ENCODE measurements at places on chromosomes 1 and 21.

- DNase-seq = no peak
Observed at GRCh38 chr1:57550092-57550491, 126.2 kb upstream of the DAB1 start.

DNA sequence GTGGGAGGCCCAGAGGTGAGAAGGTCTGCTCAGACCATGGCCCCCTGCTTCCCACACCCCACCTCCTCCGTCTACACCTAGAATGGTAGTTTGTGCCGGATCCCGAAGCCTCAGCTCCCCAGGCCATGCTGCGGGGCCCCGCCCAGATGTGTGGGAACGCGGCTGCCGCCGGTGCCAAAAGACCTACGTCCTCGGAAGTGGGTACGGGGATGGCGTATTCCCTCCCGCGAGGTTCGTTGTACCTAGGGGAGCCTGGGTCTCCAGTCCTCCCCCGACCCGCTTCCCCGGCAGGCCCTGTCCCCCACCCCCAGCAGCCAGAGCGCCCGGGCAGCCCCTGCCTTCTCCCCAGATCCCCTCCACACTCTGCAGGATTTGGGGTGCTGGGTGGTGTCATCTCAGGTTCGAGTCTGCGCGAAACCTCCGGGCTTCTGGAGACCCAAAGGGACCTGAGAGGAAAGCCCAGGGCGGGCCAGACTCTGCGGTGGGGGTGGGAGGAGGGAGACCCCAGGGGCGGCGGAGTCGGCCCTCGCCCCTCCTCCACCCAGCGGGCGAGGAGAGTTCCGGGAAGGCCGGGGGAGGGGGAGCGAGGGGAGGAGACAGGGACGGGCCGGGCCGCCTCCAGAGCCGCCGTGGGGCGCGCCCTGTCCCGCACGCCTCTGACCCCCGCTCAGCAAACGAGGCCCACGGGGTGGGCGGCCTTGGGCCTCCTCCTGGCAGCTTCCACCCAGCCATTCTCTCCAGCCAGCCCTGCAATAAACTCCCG is 6.2 kb upstream of the PRDM16 start:
- DNase-seq = no peak

DNA sequence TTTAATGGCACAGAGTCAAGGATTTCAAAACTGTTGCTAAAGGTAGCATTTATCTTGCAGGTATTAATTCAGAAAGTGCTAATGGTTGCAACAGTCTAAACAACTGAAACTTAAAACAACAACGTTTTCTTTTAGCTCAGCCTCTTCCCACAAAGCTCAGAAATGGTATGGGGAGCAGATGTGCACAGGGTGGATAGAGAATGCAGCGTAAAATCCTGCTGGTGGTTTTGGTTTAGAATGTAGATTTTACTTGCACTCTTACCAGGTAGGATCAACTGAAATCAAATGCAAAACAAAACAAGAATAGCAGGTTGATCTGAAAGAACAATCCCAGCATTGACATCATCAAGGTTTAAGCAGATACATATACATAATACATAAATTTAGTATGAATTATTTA is 3.8 kb upstream of the LRRC8C start:
- no peak for DNase-seq

DNA sequence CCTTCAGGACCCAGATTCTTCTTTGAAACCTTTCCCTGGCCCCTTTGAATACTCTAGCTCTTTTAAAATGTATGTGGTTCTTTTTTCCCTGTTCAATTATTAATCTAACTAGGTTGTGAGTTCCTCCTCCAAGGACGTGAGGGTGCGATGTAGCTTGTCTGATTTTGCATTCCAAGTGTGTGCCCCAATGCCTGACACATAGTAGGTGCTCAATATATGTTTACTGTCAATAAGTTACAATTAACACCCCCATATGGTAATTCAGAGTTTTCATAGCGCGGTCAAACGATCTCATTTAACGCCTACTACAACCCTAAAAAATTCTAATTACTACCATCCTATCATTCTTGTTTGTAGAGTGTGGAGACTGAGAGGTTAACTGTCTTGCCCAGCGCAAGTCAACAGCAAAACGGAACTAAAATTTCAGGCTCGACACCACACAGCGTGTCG is 482 bp upstream of the MTR start:
- DNase-seq = no peak

- DNase-seq = no peak
Observed at GRCh38 chr21:44442266-44443125, 12.8 kb upstream of the LRRC3 start.

GRCh38 chr1:166069390-166069789 is 97.4 kb downstream of the FAM78B start:
- DNase-seq = no peak

GRCh38 chr1:47927165-47927564 is 70.0 kb downstream of the TRABD2B start:
- no peak for DNase-seq

DNA sequence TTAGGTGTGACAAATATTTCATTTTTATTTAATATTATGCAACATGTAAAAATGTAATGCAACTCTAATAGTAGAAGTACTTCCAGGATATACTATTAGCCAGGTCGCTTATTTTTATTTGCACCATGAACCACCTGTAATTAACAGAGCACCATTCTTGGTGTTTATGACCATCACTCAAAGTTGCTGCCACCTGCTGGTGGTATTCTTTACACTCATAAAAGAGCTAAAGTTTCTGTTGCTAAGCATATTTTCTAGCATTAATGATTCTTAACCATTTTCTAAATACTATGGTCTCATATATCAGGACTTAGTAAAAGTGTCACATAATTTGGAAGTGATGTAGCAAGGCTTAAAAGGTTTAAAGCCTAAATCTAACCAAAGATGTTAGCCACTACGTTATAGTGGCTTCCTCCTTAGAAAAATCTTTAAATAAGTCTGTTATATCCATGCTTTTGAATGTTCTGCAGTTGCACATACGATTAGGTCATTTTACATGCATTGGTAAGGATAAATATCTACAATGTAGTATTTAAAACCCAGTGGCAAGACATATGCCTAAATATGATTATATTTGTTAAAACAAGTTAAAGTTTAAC is 244.5 kb downstream of the NEGR1 start:
- DNase-seq = no peak

DNA sequence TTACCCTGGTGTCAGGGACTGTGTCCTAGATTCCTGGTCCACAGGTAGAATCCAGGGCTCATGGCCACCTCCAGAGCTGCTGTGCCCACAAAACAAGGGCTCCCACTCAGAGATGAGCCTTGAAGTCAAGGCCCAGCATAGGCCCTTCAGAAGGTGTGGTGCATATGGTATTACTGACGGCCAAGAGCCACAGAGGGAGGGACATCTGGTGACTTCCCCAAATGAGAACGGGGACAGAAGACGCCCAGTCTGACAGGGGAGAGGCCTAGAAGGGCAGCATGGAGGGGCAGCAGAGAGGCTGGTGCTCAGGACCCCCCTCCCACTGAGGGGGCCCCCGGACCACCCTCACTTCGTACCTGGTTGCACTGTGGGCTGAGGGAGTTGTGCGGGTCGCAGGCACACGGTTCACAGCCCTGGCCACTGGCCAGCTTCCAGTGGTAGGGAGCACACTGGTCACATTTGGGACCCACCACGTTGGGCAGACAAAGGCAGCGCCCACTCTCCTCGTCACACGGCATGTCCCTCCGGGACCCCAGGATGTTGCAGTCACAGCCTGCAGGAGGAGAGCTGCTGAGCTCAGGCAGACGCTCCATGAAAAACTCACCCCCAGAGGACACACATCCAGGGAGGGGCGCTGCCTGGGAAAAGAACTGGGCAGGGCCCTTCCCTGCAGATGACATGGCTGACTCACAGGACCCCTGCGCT is 25.0 kb downstream of the LAMB3 start:
- DNase-seq = no peak

GRCh38 chr1:65253800-65254319 is 55.5 kb upstream of the DNAJC6 start:
- no peak for DNase-seq

GRCh38 chr1:6795203-6795602 is 9.9 kb downstream of the CAMTA1 start:
- no peak for DNase-seq

DNA sequence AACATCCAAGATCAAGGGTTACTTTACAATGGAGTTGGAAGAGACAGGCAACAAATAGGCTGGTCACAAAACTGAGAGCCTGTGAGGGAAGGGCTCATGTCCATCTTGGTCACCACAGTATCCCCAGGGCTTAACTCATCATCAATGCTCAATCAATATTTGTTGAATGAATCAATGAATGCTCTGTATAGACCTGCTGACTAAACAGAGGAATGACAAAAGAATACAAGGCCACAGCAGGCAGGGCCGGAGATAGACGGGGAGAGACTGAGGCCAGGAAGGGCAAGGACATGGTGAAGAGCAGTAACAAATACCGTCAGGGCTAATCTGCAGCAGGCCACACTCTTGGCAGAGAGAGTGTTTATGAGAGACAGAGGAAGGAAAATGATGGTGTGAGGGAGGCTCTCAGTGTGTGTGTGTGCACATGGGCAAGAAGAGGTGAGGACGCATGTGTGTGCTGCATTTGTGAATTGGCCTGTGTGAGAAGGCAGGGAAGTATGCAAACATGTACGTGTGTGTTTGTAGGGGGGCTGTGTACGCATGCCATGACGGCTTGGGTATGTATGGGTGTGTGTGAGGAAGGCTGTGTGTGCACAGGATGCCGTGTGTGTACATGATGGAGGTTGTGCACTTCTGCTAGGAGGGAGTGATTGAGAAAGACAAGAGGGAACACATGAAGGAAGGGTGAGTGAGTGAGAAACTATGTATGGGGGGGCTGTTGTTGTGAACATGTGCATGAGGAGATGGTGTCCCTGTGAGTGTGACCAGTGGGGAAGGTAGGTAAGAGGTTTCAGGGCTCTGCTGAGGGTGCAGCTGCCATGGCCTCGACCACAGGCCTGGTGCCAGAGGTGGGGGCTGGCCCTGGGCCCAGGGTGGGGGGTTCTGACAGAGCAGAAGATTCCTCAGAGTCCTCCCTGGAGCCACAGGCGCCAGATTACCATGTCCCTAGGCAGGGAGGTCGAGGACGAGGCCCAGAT is 15.4 kb downstream of the AHDC1 start:
- no peak for DNase-seq

- no peak for DNase-seq
Observed at GRCh38 chr1:155773221-155773620, 83.8 kb downstream of the GON4L start.

GRCh38 chr1:40344597-40344996 is 27.5 kb upstream of the COL9A2 start:
- no peak for DNase-seq

DNA sequence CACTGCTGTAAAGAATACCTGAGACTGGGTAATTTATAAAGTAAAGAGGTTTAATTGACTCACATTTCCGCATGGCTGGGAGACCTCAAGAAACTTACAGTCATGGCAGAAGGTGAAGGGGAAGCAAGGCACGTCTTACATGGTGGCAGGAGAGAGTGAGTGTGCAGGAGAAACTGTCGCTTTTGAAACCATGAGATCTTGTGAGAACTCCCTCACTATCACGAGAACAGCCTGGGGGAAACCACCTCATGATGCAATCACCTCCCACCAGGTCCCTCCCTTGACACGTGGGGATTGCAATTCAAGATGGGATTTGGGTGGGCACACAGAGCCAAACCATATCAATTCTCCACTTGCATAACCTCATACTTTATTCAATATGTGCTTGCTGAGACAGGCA is 76.6 kb downstream of the GIPC2 start:
- DNase-seq = no peak

DNA sequence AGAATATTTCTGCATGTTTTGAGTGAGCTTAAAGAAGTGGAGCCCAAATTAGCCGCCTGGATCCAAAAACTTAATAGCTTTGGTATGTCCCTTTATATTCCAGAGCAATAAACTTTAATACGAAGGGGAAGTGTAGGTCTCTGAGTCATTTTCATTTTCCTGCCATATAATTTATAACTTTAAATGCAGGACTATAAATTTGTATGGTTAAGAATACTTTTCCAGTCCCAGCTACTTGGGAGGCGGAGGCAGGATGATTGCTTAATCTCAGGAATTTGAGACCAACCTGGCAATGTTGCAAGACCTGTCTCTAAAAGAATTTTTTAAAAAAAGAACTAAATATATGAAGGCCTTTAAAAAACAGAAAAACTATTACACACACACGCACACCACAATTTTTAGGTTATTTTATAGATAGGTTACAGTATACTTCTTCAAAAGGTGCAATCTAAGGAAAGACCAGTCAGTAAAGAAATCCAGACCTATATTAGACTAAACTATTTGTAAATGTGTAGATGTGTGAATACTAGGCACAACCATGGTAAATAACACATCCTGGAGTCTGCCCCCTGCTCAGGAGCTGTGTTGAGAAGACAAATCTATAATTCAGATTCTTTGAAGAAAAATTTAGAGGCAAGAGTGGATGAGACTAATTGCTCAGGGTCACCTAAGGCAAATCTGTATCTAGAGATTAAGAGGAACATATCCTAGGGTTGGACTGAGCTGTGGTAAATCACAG is 80.3 kb downstream of the TTC3 start:
- DNase-seq = no peak

DNA sequence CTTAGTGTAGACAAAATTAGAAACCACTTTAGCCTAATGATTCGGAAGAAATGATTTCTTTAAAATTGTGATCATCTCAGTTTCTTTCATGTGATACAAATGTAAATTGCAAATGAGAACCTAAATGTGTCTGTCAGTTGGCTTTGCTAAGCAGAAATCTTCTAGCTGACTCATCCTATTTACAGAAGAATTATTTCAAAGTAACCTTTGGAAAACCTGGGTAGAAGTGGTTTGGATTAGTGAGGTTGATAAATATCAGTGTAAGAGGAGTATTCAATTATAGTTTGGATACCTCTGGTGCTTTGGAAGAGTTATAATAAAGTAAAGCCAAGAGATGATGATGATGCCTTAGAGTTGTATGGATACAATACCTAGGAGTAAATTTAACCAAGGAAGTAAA is 37.4 kb downstream of the CC2D1B start:
- DNase-seq = no peak

DNA sequence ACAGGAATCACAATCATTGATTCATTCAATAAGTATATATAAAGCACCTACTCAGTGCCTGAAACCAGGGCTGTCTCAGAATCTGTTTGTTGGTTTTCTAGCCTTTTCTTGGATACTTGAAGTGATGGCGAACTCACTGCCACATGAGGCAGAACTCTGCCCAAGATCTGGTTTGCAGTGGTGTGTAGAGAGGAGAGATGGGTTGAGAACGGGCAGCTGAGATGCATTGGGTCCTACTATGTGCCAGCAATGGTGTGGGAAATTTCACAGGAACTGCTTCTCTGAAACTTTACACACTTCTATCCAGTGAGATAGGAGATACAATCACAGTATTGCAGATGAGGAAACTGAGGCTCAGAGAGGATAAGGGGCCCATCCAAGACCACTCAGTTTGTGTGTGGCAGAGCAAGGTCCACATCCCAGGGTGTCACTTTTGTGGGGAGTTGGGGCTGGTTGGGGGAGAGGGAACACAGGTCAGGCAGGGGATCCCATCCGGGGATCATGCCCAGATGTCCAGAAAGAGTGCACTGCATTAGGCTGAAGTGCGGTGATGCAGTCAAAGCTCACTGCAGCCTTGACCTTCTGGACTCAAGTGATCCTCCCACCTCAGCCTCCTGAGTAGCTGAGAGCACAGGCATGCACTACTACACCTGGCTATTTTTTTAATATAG is 83.7 kb upstream of the IFFO2 start:
- no peak for DNase-seq

Data from activated CD4-positive, alpha-beta T cell treated with anti-CD3 and anti-CD28 coated beads for 24 hours (primary cell).